ENCODE measurements at places on chromosomes 5 and 9.

DNA sequence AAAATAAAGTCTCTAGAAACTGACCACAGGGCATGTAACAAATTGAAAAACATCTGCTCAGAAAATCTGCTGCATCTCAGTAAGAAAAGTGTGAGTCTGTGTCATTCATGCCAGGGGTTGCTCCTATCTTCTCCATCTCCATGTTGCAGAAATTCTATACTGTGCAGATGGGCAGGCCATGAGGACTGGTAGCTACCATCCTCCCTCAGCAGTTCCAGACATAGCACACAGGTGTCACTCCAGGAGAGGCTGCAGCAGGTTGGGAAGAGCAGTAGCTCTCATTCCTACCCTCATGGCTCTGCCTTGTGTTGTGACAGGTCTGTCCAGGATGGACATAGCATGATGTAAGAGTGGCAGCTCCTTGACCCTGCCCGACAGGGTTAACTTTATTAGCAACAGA is 173.4 kb downstream of the NDUFS4 start:
- DNase-seq = no peak

DNA sequence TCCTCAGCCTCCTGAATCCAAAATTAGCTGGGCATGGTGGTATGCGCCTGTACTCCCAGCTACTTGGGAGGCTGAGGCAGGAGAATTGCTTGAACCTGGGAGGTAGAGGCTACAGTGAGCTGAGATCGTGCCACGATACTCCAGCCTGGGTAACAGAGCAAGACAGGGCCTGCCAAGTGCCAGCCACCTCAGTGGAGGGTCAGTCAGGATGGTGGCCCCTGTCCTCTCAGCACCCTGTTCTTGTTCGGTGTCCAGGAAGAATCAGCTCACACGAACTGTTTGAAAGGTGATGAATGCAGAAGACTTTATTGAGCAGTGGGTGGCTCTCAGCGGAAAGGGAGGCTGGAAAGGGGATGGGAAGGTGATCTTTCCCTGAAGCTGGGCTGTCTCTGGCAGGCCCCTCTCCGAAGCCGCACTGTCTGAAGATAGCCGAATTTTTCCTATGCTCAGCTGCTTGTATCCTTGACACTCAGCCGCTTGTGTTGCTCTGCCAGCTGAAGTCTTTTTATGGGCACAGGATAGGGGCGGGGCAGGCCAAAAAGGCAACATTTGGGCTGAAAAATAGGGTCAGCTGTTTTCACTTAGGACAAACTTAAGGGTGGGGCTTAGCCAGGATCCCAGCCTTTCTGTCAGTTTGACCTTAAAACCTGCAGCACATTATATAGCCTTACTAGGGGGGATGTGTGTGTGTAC is 50.9 kb downstream of the UBE2R2 start:
- DNase-seq = no peak

- no peak for DNase-seq
Observed at GRCh38 chr5:146748533-146748932, 130.0 kb downstream of the PPP2R2B start.

DNA sequence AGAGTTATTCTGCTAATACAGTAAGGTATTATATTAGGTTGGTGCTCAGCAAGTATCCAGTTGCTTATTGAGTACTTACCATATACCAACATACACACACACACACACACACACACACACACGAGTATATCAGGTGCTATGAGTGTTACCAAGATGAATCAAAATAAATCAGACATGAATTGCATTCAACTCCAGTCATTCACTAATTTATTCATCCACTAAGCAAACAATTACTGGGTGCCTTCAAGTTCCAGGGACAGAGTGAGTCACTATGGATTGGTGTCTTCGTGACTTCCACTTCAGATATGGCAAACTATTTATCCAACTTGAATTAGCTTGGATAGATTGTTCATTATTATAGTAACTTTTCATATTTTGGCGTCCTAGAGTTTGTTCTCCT is 140.7 kb upstream of the SLC44A1 start:
- no peak for DNase-seq
